ENCODE measurements at places on chromosomes 7 and 10.

DNA sequence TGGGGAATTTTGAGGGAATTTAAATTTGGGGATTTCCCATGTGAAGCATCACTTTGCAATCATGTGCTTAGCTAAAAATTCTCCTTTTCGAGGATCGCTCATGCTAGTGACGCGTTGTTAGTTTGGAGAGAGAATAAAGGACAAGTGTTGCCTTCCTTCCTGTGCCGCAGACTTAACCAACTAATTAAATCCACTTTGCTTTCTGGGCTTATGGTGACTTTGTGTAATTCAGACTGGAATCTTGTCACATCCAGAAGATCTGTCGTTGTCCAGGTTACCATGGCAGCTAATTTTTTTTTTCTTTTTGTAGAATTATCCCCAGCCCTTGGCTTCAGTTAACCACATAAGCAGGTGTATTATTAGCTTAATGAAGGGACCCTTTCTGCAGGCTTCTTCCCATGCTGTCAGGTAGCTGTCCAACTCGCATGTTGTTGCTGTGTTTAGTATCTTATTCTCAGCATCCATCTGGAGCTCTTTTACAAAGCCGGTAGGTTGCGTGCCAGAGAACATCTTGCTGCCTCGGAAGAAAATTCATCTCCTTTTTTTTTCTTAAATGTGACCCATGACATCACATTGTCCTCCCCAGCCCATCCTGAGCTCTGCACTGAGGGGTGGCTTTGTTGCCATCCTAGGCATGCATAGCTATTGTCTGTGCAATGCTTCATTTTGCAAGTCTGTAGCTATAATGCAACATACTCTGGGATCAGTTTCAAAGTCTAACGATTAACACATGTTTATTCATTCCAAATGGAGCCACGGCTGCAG, 47.2 kb upstream of the NRP1 start:
- DNase-seq, result peak; percentile 95

DNA sequence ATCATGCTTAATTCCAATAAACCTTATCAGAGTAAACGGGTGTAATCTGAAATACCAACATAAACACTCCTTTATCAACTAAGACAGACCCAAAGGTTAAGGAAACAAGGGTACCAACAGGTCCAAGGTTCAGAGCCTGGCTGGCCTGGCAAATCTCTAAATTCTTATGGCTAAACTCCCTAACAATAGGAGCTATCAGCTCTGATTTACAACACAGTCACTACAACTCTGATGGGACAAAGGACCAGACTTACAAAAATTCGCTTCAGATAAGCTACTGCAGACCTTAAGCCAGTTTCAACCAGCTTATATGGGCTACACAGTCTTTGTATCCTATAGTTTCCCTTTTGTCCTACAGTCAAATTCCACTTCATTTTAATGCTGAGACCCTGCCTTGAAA, 381.9 kb downstream of the ZWINT start:
- no peak for DNase-seq

GRCh38 chr7:14924398-14924797, 21.8 kb upstream of the DGKB start:
- no peak for DNase-seq

GRCh38 chr7:77537136-77537777, at the start of gene PTPN12:
Gene PTPN12, plus strand, starts transcription at chr7:77537295. Its CDS starts 252 bp downstream, at chr7:77537547.
- DNase-seq, result no peak

- DNase-seq, result no peak
Observed at GRCh38 chr7:139950881-139951525, 111.7 kb downstream of the PARP12 start.

DNA sequence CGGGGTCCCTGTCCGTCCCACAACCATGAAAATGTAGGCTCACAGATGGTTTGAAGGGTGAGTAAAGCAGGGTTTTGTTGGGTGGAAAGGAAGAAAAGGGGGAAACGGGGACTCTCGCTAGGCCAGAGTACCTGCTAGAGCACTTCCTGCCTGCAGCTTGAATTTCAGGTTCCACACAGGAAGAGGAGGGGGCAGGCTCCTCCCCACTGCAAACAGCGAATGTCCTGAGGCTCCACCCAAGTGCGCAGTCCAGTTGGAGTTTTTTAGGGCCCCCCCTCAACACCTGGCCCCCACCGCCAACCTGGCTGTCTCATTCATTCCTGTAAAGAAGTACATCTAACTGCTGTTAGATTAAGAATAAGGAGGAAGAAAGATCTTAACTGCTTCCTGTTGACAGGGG, 414.7 kb downstream of the SH2D4B start:
- DNase-seq, result no peak

- DNase-seq, result no peak
Observed at GRCh38 chr10:77799352-77799751, 127.2 kb downstream of the DLG5 start.

GRCh38 chr7:135208102-135208793, 3.1 kb downstream of the WDR91 start:
- no peak for DNase-seq

DNA sequence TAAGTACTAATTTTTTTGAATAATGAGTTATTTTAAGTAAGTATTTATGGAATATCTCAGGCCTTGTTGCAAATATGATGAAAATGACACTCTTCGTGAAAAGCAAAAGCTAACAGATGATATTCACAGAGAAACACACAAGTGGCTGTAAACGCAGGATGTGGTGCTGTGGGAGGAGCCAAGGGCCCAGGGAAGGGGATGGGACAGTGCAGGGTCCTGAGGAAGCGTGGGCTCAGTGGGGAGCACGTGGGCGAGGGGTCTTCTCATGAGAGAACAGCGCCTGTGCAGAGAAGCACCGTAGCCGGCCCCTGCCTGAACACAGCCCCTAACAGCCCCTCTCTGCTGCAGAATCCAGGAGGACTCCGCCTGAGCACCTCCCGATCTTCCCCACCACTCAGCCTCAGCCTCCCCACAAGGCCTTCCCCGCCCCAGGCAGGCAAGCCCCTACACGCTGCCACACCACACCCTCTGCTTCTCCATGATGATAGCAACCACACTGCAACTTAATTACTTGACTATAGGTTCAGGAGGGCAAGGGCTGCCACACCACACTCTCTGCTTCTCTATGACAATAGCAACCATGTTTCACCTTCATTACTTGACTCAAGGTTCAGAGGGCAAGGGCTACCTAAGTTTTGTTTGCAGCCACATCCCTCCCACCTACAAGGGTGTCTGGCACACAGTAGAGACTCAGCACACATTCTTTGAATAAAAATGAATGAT, 152.6 kb upstream of the RNF32 start:
- DNase-seq, result no peak

- DNase-seq, result no peak
Observed at GRCh38 chr7:22729180-22729825, 2.3 kb downstream of the IL6 start.

GRCh38 chr10:72694476-72695369, 2.8 kb downstream of the MCU start:
- no peak for DNase-seq

GRCh38 chr10:78025685-78026364, 3.5 kb downstream of the POLR3A start:
- no peak for DNase-seq

DNA sequence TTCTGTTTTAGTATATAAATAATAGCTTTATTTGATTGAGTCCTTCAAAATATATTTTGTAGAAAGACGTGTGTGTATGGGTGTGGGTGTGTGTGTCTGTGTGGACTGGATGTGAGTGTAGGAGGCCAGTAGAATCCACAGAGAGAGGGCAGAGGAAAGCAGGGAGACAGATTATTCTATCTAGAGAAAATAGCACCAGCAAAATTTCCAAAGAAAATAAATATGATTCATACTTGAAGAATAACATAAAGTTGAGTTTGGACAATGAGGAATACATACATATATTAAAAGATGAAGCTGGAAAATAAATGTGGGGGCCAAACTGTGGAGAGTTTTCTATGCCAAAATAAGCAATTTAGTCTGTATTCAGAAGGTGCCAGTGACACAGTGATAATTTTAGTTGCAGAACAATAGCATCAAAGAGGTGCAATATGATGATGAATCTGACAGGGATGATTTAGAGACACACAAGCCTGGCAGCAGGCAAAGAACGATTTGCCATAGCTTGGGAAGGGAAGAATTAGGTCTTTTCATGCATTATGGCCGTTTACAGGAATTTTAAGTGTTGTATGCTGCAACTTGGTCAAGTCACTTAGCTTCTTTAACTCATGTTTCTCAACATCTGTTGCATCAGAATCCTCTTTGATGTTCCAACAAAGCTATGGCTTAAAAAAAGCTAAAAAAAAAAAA, 121.3 kb downstream of the SEMA3A start:
- DNase-seq, result no peak

GRCh38 chr10:93150289-93150688, 76.6 kb downstream of the CYP26A1 start:
- DNase-seq, result no peak

- no peak for DNase-seq
Observed at GRCh38 chr10:6507311-6507710, 72.8 kb downstream of the PRKCQ start.

- DNase-seq, result no peak
Observed at GRCh38 chr7:94602181-94602580, 53.8 kb downstream of the SGCE start.

GRCh38 chr10:49089557-49090188, 25.6 kb downstream of the VSTM4 start:
- no peak for DNase-seq

DNA sequence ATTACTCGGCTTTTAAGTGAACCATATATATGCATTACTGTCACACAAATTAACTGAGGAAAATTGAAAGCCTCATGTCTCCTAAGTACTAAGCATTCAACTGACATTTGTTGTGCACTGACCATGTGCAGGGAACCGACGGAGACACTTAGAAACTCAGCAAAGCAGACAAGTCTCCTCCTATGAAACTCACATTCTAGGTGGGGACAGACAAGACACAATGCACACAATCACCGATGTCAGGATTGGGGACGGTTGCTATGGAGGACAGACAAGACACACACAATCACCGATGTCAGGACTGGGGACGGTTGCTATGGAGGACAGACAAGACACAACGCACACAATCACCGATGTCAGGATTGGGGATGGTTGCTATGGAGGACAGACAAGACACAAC, 134.0 kb downstream of the PTPRN2 start:
- no peak for DNase-seq

GRCh38 chr10:111076682-111077478, at the start of gene ADRA2A:
Gene ADRA2A, plus strand, starts transcription at chr10:111077029. Its CDS starts 968 bp downstream, at chr10:111077997.
- no peak for DNase-seq

DNA sequence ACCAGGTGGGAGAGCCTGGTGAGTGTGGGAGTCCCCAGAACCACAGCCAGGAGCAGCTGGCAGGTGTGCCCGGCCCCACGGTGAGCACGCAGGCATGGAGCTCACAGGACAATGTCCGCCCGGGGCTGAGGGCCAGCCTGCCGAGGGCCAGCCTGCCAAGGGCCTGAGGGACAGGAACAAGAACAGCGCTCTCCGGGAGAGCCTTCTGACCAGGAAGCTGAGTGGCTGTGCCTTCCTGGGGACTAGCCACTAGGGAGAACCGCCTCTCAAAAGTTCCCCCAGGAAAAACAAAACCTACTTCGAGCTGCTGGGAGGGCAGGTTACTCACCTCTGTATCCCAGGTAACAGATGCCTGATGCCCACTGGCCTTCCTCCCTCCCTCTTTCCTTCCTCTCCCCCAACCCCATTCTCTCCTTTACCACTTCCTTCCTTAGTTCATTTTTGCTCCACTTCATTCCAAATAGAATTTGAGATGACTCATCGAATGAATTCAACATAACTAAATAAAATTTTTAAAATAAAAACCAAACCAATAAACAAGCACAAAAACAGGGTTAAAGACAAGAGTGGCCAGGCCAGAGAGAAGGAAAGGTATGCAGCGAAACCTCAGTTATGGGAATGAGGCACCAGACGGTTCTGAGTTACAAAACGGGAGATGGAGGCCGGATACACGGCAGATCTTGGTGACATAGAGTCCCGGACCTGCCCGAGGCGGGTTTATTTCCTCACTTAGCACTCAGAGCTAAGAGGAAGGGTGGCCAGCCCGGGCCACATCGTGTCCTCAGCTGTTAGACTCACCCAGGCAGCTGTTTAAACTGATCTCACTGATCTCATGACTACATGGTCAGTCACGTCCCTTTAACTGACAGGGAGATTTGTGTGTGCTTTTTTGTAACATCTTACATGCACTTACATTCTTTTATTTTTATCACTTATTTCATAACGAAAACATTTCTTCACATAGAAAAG, 128.5 kb downstream of the TNS3 start:
- DNase-seq, result peak; percentile 56

DNA sequence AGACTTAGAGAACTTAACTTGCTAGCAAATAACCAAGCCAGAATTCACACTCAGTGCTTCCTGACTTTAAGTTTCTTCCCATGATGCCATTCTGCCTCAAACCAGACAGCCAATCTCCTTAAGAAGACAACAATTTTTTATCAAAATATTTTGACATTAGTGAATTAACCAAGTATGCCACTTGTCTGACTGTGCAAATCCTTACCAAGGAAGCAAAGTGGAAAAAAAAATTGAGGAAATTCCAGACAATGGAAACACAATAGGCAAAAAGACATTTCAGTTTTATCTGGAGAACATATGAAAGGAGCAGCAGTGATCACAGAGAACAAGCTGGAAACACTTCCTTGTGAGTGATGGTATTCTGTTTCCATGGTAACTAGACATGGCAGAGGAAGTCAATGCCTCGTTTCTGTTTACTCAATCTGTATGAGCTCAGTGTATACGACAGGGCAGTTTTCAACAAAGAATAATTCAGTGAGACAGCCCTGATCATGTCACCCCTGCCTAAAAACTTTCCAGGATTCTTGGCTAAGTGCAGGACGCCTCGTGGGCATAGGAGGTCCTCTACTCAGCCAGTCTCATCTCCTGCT, 114.2 kb downstream of the DYNC1I1 start:
- no peak for DNase-seq

- no peak for DNase-seq
Observed at GRCh38 chr7:19373334-19373733, 228.1 kb upstream of the FERD3L start.

DNA sequence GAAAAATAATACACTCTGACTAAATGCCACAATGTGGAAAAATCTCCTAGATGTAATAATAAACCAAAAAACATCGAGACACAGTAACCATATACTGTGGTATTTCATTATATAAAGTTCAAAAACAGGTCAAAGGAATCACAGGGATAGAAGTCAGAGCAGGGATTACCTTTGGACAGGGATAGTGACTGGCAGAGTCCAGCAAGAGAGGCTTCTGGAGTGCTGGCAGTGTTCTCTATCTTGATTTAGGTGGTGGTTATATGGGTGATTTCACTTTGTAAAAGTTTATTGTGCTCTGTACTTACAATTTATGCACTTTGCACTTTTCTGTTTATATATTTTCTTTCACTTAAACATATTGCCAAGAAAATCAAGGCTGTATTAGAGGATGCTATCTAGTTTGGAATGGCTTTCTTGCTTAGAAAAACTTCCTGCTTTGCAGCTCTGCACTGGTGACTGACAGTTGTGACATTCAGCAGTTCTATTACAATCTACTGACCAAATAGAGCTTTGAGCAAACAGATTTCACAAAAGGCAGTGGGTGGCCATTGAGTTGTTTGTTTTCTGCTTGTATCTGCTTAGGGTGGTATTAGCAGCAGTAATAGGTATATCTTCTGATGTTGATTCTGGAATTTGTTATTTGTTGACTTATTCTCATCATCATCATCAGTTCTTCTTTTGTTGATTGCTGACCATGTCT, 263.6 kb upstream of the LRGUK start:
- DNase-seq, result no peak
